Amniotic epithelial cell (primary cell): ENCODE measurements at places on chromosomes 7 and 10.

GRCh38 chr7:90816511-90817142 is 220.5 kb downstream of the CDK14 start:
- peak; percentile 99 for DNase-seq

DNA sequence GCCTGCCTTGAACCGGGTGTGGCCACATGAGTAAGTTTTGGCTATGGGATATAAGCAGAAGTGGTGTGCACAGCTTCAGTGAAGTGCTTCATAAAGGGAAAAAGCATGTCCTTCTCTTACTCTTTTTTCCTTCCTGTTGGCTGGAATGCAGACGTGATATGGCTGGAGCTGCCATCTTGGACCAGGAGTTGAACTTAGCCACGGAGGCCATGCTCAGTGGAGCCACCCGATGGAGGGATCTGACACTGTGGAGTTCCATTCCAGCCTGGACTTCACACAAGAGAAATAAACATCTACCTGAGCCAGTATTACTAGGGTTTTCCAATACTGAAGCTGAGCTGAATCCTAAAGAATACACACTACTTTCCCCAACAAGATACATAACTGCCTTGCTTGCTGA is 52.3 kb downstream of the CCDC3 start:
- DNase-seq: no peak

DNA sequence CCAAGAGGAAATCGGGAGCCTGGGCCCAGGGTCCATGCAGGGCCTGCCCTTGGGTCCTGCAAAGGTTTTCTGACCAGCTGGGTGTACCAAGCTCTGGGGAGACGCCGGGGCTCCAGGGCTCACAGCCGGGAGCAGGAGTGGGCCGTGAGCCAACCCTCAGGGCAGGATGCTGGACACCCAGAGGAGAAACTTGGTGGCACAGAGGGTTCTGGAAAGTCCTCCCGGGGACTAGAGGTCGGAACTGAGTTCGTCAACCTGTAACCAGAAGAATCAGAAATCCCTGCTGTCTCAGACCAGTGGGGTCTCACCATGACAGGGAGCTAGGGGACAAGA is 29.2 kb upstream of the PPP2R2D start:
- no peak for DNase-seq

DNA sequence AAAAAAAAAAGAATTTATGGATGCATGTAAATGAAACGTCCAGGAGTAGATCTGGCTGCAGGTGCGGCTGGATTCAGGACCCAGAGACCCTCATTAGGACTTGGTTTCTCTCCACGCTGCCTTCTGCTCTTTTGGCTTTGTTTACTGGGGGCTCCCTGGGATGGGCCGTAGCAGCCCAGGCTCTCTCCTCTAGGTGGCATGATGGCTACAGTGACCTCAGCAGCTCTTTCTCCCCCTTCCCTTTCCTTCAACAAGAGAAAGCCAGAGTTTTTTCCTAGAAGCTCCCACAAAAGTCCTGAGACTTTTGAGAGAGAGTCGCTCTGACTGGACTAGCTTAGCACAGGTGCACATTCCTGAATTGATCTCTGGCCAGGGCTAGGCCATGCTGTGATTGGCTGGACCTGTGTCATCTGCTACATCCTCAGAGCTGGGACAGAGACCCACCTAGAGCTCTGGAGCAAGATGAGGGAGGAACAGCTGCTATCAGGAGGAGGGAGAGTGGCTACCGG is 67.8 kb upstream of the PDCD4 start:
- peak; percentile 61 for DNase-seq

DNA sequence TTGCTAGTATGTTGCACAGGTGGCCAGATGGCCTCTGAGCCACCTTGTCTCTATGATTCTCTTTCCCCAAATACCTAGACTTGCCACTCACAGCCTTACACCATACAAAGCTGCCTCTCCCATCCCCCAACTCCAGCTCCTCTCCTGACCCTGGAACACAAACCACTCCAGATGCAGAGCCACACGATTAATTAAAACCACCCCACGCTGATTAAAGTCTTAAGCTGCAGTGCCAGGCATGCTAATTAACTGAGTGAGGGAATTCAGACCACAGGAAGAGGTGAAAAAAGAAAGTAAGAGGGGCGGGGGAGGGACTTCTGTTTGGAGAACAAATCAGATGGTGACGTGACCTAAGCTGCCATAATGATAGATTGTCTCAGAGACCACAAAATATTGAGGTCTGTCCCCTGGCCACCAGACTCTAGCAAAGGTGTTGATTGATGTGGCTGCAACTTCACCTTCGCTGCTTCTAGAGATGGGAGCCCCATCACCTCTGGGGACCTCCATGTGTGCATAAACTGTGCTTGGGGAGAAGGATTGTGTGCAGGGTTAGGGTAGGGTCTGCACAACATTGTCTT is 331.3 kb downstream of the PLXNA4 start:
- DNase-seq: no peak

DNA sequence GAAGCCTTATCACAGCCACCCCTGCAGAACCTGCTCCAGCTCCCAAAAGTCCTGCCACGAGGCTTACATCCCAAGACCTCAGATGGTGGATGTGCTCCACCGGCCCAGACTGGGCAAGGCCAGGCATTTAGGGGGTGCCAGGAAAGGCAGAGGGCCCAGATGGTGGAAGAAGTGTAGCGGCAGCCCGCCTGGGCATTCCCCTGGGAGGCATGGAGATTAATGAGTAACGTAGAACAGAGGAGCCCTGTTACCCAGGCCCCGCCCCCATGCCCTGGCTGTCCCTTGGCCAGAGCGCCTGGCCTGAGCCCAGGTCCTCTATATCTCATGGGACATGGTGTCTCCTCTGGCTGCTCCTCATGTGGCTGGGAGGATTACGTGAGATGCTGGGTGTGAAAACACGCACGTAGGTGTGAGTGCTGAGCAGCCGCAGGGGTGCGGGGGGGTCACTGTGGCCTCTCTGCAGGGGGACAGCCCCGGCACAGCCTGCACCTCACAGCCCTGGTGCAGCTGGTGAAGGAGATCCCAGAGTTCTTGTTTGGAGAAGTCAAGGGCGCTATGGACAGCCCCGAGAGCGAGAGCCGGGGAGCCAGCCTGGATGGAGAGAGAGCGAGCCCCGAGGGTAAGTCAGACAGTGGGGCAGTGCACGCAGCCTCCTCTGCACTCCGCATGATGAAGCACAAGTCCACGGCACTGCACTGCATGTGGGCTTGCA is 52.9 kb downstream of the ZNF467 start:
- DNase-seq: no peak

- no peak for DNase-seq
These were observed 23.1 kb upstream of the ITGA8 start for GRCh38 chr10:15742836-15743235.
